ENCODE measurements at places on chromosomes 2 and 18.

DNA sequence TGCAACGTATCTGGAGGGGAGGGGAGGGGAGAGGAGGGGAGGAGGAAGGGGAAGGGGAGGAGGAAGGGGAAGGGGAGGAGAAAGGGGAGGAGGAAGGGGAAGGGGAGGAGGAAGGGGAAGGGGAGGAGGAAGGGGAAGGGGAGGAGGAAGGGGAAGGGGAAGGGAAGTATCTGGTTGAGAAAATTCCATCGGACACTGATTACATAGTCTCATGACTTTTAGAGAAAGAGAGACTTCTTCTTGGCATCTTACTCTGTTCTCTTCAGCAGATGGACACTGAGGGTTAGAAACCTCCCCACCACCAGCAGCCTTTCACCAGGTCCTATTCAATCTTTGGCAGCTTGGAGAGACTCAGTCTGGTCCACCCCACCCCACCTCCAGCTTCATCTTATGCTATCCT lies 296.3 kb downstream of the TNS1 start:
- DNase-seq = no peak

GRCh38 chr18:9709304-9709877 lies 1.3 kb downstream of the RAB31 start:
- DNase-seq = no peak

DNA sequence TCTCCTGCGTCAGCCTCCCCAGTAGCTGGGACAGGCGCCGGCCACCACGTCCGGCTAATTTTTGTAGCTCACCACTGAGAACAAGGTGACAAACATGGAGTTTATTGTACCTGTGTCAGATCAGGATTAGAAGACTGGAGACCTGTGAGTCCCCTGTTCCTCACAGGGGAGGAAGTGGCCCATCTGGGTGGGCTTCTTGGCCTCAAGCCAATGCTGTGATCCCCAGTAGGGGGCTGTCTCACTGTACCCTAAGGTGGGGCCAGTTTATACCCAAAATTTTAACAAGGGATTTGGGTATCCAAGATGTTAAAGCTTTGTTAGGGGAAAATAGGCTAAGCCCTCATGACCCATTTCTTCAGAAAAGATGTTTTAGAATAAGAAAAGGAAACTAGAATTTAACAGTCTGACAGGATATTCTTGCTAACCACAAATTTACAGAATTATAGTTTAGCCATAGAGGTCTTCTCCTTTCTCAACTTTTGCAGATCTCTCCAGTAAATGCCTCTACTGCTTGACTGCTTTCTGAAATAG lies 16.3 kb downstream of the PCBP1 start:
- no peak for DNase-seq

GRCh38 chr2:189092936-189093335 lies 86.6 kb downstream of the COL5A2 start:
- DNase-seq = peak; percentile 23

- no peak for DNase-seq
Observed at GRCh38 chr2:45311559-45311958, 299.5 kb downstream of the SRBD1 start.

DNA sequence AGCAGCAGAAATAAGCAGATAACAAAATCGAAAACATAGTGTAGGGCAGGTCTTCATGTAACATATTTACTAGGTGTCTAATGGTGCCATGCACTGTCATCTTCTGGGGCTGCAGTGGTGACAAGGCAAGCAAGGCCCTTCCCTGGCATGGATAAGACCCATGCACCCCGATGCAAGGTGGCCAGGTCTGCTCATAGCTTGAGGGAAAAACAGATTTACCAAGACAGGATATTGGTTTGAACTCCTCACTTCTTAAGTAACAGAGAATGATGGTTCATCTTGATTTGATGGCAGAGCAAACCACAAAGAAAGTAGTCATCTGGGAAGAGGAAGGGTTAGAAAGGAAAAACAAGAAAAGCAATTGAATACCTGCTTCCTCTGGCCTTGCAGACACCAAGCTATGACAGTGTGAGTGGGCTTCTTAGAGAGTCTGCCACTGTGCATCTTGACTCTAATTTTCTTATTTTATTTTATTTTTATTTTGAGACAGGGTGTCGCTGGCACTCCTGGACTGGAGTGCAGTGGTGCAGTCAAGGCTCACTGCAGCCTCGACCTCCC lies 35.8 kb upstream of the EML6 start:
- DNase-seq = no peak

DNA sequence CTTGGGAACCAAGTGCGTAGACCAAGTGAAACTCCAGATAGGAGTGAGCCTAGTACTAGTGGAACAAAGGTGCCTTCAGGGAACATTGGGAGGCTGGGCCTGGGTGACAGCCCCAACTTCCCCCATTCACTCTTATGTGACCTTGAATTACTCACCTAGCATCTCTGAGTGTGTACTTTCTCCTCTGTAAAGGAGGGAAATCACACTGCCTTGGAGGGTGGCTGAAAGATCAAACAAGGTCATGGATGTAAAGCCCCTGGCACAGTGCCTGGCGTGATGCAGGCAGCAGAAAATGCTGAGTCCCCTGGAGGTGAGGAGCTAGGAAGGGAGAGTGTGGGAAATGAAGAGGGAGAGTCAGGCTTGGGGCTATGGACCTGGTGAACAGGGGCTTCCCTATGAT lies 45.9 kb downstream of the MARCO start:
- DNase-seq = no peak

- DNase-seq = no peak
Observed at GRCh38 chr2:100893392-100894104, 73.6 kb downstream of the NPAS2 start.

- DNase-seq = peak; percentile 37
Observed at GRCh38 chr18:54119524-54120019, 104.9 kb downstream of the MBD2 start.

DNA sequence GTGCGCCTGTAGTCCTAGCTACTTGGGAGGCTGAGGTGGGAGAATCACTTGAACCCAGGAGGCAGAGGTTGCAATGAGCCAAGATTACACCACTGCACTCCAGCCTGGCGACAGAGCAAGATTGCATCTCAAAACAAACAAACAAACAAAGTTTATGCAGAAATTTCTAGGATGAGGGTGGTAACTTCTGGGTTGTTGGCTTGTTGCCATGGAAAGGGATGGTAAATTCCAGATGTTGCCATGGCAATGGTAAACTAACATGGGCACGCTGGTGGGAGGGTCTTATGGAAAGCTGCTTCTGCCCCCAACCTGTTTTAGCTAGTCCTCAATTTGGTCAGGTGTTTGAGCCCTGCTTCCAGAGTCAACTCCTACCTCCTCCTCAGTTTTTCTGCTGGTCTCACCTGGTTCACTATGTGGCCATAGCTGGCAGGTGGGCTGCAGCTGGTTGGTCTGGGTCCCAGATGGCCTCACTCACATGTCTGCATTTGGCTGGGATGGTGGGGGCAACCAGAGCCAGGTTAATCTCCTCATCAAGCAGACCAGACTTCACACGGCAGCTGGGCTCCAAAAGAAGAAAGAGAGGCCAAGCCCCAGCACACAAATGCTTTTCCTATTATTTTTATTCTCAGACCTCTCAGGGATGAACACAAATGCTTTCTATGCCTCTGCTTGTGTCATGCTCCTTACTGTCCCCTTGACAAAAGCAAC lies 26.6 kb upstream of the TEX44 start:
- no peak for DNase-seq

DNA sequence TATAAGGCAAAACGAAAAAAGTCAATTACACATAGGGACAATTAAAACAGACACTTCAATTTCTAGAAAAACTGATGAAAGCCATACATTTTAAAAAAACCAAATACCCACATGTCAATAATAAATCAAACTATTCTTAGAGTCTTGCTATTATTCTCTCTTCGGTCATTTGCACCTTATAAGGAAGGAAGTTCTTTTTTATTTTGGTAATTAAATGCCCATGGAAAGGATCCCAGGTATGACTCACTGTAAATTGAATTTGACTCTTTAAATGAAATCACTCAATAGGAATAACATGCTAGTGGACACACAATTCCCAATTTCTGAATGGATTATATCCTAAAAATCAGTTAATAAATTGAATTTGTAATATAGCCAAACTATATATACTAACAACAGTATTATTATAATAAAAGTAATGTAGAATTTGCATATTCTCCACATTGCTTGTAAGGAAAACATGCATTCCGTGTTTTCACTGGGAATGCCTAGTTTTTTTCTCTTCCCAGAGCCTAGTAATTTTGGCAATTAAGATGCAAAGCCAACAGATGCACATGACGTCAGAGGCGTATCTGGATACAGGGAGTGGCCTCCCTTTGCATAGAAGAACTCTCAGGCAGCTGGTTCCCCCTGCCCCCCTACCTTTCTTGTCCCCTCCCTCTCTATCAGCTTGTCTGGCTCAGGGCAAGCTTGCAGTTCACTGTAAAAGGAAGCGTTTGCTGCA lies 153.5 kb upstream of the PGAP1 start:
- peak; percentile 8 for DNase-seq

DNA sequence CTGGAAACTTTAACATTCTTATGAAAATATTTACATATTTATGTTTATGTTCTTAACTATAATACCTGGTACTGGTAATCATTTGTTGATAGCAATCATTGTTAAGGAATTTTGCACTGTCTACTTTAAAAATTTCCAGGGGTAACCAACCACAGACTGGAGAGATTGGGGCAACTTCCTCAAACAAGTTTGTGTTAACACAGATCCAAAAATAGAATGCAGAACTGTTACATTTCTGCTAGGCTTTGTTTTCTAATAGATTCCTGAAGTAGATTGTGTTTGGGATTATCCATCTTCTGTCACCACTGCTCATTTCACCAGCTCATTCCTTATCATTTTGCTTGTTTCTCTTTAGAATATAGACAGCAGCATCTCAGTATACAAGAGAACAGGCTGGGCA lies 23.7 kb downstream of the RNF125 start:
- DNase-seq = no peak

- no peak for DNase-seq
Observed at GRCh38 chr2:129459200-129459876, 520.1 kb upstream of the RAB6C start.

DNA sequence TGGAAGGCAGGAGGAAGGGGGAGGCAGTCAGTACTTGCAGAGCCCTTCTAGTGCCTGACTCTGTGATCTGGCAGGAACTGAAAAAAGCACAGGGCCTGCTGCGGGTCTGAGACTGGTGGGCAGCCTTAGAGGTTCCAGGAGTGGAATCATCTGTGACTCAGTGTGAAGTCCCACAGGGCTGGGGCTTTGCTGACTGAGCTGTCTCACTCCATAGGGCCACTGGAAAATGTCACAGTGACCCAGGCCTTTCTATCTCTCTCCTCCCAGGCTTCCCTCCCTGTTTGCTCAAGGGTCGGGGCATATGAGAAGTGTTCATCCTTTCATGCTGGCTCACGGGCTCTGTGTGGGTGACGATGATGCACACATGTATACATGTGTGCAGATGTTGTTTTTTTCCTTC lies 47.1 kb upstream of the ZFP36L2 start:
- no peak for DNase-seq

DNA sequence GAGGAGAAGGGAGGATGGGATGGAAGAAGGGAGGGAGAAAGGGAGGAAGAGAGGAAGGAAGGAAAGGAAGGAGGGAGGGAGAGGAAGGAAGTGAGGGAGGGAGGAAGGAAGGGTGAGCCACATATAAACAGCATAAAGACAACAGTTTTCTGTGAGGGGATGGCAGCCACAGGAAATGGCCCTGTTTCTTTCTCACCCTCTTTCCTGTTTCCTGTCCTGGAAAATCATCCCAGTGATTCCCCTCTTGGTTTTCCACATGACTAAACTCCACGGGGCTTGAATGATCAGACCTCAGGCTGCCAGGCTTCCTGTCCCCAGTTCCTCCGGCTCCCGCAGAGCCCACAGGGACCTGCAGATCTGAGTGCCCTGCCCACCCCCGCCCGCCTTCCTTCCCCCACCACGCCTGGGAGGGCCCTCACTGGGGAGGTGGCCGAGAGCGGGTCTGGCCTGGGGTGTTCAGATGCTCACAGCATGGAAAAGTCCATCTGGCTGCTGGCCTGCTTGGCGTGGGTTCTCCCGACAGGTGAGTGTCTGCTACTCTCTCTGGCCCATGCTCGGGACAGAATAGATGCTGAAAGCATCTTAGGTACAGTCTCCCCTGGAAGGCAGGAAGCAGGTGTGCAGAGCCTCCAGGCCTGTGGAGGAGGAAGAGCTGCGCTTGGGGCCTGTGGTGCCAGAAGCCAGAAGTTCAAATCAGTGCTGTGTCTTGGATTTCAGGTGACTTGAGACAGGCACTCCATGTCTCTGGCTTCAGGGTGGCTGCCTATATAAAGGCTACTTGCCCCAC lies at the start of gene SIGLEC15:
SIGLEC15 (plus strand) TSS at position 418 of the 787 bp plus-strand sequence; CDS start at position 472, 54 bp downstream.
- DNase-seq = no peak

- DNase-seq = no peak
Observed at GRCh38 chr18:10752382-10752781, 226.6 kb downstream of the NAPG start.

DNA sequence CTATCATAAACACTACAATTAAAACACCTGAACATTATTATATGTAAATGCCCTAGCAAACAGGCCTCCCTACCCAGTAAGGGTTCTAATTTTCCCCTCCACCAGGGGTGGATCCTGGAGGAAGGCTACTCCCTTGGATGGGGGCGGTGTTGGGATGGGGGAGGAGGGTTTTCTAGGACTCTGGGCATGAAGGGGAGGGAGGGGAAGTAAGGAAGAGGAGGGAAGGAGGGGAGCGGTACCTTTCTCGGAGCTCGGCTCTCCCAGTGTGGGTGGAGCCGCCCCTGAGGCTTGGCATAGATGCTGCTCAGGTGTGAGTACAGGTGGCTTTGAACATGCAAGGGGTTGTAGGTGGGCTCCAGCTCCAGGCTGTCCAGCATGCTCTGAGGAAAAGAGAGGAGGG lies 5.4 kb downstream of the DOK1 start:
- no peak for DNase-seq

GRCh38 chr2:31859959-31860358 lies 150.8 kb downstream of the MEMO1 start:
- DNase-seq = no peak

DNA sequence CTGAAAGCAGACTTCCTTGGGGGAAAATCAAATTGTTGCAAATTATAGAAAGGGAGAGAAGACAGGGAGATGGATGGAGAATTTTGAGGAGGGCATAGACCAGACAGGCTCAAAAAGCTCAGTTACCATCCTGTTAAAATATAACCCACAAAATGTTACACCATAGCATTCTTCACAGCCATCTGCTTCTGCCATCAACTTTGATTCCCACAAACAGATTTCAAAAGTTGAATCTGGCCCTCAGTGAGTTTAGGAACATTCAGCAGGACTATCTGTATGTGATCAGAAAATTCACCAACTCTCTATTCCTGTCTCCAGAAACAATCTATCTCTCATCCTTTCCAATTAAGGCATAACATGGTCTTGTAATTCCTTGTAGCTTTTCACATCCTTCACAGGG lies 159.8 kb upstream of the CCDC68 start:
- no peak for DNase-seq

GRCh38 chr2:20571644-20572215 lies 79.2 kb downstream of the HS1BP3 start:
- no peak for DNase-seq

DNA sequence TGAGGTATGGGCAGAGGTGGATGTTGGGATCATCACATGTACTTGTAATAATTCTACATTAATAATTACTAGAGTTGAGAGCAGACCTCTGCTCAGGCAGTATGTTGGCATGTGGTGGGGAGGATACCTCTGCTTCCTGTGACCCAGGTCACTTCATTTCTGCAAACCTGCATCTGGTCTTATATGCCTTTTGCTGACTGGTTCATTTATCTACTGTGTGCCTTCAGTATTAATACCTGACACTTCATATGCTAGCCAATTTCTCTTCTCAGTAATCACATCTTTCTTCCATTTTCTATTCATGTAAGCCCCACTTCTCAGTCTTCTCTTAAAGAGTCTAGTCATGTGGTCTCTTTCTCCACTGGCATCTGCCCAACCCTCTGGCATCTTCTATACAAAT lies 41.1 kb upstream of the DLX2 start:
- DNase-seq = no peak
